GM23248 (cell line): ENCODE measurements at places on chromosomes 7 and 10. TPM values are rescaled to one million over a fixed set of nuclear protein-coding genes. Genes with fewer than 3 reads are reported as not detected.

GRCh38 chr10:131563411-131563810, 251.9 kb upstream of the TCERG1L start:
- H3K4me3 ChIP-seq: no peak overlapping the region
- H3K27ac ChIP-seq: no peak overlapping the region
- no peak for DNase-seq
- H3K27me3 ChIP-seq: no peaks in the 10 kb centered on the region; the same call in 1 of the 2 replicates
- no peaks in the 10 kb centered on the region for H3K4me1 ChIP-seq

- H3K36me3 ChIP-seq: no peaks in the 10 kb centered on the region
- peak; percentile 70 for DNase-seq
- H3K27ac ChIP-seq: no peak overlapping the region
- H3K4me1 ChIP-seq: peaks cover 18% of the 10 kb centered on the region
- no peak overlapping the region for H3K4me3 ChIP-seq
- H3K27me3 ChIP-seq: no peaks in the 10 kb centered on the region
These were observed 28.4 kb downstream of the GLI3 start for GRCh38 chr7:42208572-42208971.

GRCh38 chr7:20214921-20215669, 2.1 kb downstream of the MACC1 start:
- no peak for DNase-seq
- H3K27ac ChIP-seq: no peak overlapping the region
- peaks cover 15% of the 10 kb centered on the region for H3K4me1 ChIP-seq
- H3K4me3 ChIP-seq: no peak overlapping the region

The NAT16 gene
- not detected in 2 replicates for total RNA-seq

DNA sequence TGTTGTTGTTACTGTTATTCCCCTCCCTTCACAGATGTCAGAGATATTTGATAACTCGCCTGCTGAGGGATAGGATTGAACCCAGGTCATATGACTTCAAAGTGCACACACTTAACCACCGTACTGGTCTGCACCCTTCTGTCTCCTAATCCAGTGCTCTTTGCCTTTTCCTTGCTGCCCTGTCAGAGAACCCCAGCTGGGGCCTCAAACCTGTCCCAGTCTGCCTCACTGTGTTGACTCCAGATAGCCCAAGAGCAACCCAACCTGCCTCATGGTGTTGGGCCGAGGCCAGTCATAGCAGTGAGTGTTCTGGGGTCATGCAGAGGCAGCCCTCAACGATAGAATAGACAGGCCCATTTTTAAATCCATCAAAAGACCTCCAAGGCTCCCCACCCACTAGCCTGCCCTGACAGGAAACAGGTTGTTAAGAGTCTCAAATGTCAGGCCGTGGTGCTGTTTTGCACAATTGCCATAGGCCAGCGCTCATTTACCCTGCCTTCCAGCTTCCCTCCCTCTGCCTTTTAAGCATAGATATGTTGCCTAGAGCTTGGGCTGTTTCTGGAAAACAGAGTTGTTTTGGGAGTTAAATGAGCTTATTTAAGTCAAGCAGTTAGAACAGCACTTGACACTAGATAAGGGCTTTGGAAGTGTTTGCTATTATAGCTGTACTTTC, 37.0 kb upstream of the PDCD4 start:
- no peaks in the 10 kb centered on the region for H3K36me3 ChIP-seq
- H3K27ac ChIP-seq: no peak overlapping the region
- no peak for DNase-seq
- H3K4me3 ChIP-seq: no peak overlapping the region

The GAD2 gene
- total RNA-seq: not detected in 2 replicates
